Metanephros (tissue), 2 donors: ENCODE measurements at places on chromosomes 7 and 10. TPM values are rescaled to one million over a fixed set of nuclear protein-coding genes. Genes with fewer than 3 reads are reported as not detected.

The NKX1-2 gene
- not detected for total RNA-seq

The GIMAP6 gene
- total RNA-seq: 18.9 TPM

The AASS gene
- total RNA-seq: 62.9 TPM

The ITGA8 gene
- 64.9 TPM for total RNA-seq

The MMP21 gene
- 0.23 TPM for total RNA-seq

The UCN3 gene
- not detected for total RNA-seq

The SPDYE5 gene
- not detected for total RNA-seq

The ITGB8 gene
- 91.2 TPM for total RNA-seq

The TEX36 gene
- total RNA-seq: not detected

The STAG3 gene
- 1.3 TPM for total RNA-seq

The GPER1 gene
- total RNA-seq: 6.0 TPM

The BMS1 gene
- total RNA-seq: 11.9 TPM

The OR2A42 gene
- 0.06 TPM for total RNA-seq

The ARHGEF35 gene
- total RNA-seq: 7.7 TPM

The NKX2-3 gene
- not detected for total RNA-seq

The TAS2R40 gene
- not detected for total RNA-seq

The POU6F2 gene
- total RNA-seq: 0.29 TPM

The SPDYE9 gene
- not detected for total RNA-seq

The GPR85 gene
- total RNA-seq: 1.5 TPM

The ERVW-1 gene
- total RNA-seq: not detected

The DPP6 gene
- total RNA-seq: 48.7 TPM

The A1CF gene
- 3.9 TPM for total RNA-seq

The AUTS2 gene
- total RNA-seq: 69.8 TPM

The ELMO1 gene
- total RNA-seq: 31.2 TPM

The C7orf33 gene
- not detected for total RNA-seq

The SLC13A1 gene
- 10.6 TPM for total RNA-seq

The IRF5 gene
- 9.4 TPM for total RNA-seq

The PIK3AP1 gene
- 10.5 TPM for total RNA-seq

The MYO1G gene
- 3.6 TPM for total RNA-seq

The NUPR2 gene
- total RNA-seq: 3.0 TPM

The AFAP1L2 gene
- 41.6 TPM for total RNA-seq

The SNX8 gene
- total RNA-seq: 31.1 TPM

The DYDC2 gene
- 0.99 TPM for total RNA-seq

The LIPF gene
- 0.41 TPM for total RNA-seq

The ADAM22 gene
- 18.6 TPM for total RNA-seq

The CASP7 gene
- 19.2 TPM for total RNA-seq
